ENCODE measurements at places on chromosomes 12 and 14. TPM values are rescaled to one million over a fixed set of nuclear protein-coding genes. Genes with fewer than 3 reads are reported as not detected.

GRCh38 chr14:91317381-91318308 is 73.1 kb upstream of the GPR68 start:
- no peaks in the 10 kb centered on the region for H3K4me1 ChIP-seq
- no peak overlapping the region for H3K4me3 ChIP-seq
- H3K36me3 ChIP-seq: peaks cover 77% of the 10 kb centered on the region

The PZP gene
- 0.18 TPM for total RNA-seq

DNA sequence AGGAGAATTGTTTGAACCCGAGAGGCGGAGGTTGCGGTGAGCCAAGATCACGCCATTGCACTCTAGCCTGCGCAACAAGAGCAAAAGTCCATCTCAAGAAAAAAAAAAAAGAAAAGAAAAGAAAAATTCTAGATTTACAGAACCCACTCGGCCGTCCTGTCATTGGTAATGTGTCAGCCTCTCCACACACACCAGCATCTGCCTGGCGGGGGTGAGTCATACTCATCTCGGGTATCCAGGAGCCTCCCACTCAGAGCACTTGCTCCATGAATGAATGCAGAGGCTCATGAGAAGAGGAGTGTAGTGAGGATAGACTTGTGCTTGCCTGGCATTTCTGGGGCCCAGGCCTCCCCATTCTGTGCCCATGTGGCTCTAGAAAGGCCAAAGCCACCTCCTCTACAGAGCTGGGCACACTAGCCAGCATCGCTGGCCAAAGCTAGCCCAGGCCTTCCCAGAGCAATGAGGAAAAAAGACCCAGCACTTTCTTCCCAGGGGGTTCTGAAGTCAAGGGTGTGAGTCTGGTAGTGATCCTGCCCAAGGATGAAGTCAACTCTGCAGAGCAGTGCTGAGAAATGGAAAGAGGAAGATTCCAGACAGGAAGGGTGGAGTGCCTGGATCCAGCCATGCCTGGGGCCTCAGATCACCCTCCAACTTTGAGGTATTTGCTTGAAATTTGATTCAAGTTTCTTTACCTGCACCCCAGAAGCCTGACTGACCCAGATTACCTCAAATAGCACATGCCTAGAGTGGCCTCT is 31.2 kb upstream of the KLC1 start:
- peaks cover 14% of the 10 kb centered on the region for H3K4me1 ChIP-seq
- no peaks in the 10 kb centered on the region for H3K27me3 ChIP-seq
- no peak overlapping the region for H3K27ac ChIP-seq
- H3K36me3 ChIP-seq: no peaks in the 10 kb centered on the region
- no peak overlapping the region for H3K4me3 ChIP-seq

- peaks cover 8% of the 10 kb centered on the region for H3K4me1 ChIP-seq
- DNase-seq: no peak
- H3K4me3 ChIP-seq: no peak overlapping the region
- H3K27ac ChIP-seq: no peak overlapping the region
- H3K36me3 ChIP-seq: no peaks in the 10 kb centered on the region
Measured at GRCh38 chr14:23613242-23614070, 22.7 kb upstream of the DHRS2 start.

DNA sequence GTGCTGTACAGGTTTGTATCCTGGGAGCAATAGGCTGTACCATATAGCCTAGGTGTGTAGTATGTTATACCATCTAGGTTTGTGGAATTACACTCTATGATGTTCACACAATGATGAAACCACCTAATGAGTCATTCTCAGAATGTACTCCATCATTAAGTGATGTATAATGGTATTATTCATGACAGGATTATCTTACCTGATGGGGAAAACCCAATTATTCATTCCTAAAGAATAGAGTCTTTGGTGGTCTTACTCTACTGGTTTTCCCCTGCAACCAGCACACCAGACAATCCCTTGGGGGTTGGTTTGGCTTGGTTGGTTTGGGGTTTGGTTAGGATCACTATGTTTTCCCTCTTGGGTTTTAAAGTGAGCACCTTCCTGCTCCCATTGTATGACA is 12.6 kb upstream of the OR10P1 start:
- DNase-seq: no peak
- H3K36me3 ChIP-seq: no peaks in the 10 kb centered on the region
- peaks cover 5% of the 10 kb centered on the region for H3K4me1 ChIP-seq
- H3K27ac ChIP-seq: no peak overlapping the region
- no peak overlapping the region for H3K4me3 ChIP-seq

DNA sequence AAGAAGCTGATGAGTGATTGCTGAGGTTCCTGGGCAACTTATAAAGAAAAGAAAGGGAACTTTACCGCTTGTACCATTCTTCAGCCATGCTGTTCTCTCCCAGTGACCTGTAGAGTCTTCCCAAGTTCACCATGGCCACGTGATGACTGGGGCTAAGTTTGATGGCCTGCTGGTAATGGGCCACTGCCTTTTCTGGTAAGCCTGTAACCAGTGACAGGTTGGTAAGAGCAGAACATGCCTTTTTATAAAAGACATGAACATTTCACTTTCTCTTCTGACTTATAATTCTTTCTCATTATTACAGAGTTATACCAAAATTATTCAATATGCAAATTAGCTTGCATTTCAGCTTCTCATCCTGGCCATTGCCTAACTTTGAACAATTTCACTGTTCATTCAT is 20.9 kb upstream of the OVCH1 start:
- no peak overlapping the region for H3K27ac ChIP-seq
- DNase-seq: no peak
- no peaks in the 10 kb centered on the region for H3K4me1 ChIP-seq
- no peaks in the 10 kb centered on the region for H3K27me3 ChIP-seq
- peaks cover 6% of the 10 kb centered on the region for H3K36me3 ChIP-seq

DNA sequence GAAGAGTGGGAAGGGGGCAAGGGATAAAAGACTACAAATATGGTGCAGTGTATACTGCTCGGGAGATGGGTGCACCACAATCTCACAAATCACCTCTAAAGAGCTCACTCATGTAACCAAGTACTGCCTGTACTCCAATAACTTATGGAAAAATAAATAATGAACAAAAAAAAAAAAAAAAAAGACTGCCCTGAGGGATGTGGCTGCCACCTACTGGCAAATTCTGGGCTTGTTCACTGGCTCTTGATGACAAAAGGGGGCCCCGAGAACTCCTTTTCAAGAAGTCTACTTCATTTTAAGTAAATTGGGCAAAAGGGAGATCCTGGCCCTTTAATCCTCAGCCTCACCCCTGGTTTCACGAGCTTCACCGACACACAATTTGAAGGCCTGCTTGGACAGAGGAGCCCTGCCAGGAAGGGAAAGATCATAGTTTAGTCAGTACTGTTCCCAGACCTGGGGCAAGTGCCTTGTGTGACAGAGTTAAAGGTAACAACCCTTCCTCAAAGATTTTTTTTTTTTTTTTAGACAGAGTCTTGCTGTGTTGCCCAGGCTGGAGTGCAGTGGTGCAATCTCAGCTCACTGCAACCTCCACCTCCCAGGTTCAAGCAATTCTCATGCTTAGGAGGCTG is 26.1 kb upstream of the STAC3 start:
- H3K27me3 ChIP-seq: no peaks in the 10 kb centered on the region
- peak; percentile 46 for DNase-seq
- H3K4me3 ChIP-seq: no peak overlapping the region
- H3K27ac ChIP-seq: no peak overlapping the region
- H3K4me1 ChIP-seq: peaks cover 13% of the 10 kb centered on the region

DNA sequence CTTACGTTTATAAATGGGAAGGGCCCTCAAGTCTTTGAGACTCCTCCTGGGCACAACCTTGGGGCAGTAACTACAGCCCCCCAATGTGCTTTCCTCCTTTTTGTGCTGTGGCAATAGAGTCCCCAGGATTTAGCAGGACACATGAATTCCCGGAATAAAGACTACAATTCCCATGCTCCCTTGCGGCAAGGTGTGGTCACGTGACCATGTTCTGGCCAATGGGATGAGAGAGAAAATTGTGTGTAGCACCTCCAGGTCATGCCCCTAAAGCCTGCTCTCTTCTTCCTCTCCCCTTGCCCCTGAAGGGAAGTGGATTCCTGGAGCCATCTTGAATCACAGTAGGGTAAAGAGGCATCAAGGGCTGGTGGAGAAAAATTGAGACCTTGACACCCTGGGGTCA is 295.1 kb upstream of the SFSWAP start:
- H3K27ac ChIP-seq: no peak overlapping the region
- H3K4me3 ChIP-seq: no peak overlapping the region
- peaks cover 13% of the 10 kb centered on the region for H3K27me3 ChIP-seq
- no peak for DNase-seq
- peaks cover 3% of the 10 kb centered on the region for H3K4me1 ChIP-seq

The OS9 gene
- total RNA-seq: 93.1 TPM

GRCh38 chr14:94685681-94686485 is 73.7 kb downstream of the SERPINA3 start:
- no peak overlapping the region for H3K27ac ChIP-seq
- DNase-seq: no peak
- H3K4me3 ChIP-seq: no peak overlapping the region
- peaks cover 12% of the 10 kb centered on the region for H3K4me1 ChIP-seq
- H3K27me3 ChIP-seq: peaks cover 12% of the 10 kb centered on the region

- no peak overlapping the region for H3K27ac ChIP-seq
- H3K4me1 ChIP-seq: no peaks in the 10 kb centered on the region
- no peak overlapping the region for H3K4me3 ChIP-seq
- DNase-seq: no peak
Measured at GRCh38 chr12:129200576-129200975, 347.3 kb downstream of the GLT1D1 start.

- DNase-seq: no peak
- H3K27me3 ChIP-seq: no peaks in the 10 kb centered on the region
- H3K27ac ChIP-seq: no peak overlapping the region
- H3K4me1 ChIP-seq: no peaks in the 10 kb centered on the region
- no peak overlapping the region for H3K4me3 ChIP-seq
- H3K36me3 ChIP-seq: peaks cover 16% of the 10 kb centered on the region
Measured at GRCh38 chr14:61315313-61315712, 6.1 kb upstream of the PRKCH start.

DNA sequence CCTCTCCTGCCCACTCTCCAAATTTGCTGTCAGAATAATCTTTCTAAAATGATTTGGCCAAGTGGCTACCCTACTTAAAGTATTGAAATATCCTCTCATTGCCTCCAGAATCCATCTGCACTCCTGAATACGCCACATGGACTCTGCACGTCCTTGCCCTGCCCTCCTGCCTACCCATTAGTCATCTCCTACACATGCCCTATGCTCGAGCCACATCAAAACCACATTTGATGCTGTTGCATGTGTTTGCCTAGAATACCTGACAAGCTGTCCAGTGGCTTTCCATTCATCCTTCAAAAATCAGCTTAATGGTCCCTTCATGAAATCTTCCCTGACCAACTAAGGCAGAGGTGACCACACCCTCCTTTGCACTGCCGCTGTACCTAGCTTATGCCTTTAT is 17.0 kb downstream of the VCPKMT start:
- no peaks in the 10 kb centered on the region for H3K36me3 ChIP-seq
- H3K27ac ChIP-seq: no peak overlapping the region
- no peak overlapping the region for H3K4me3 ChIP-seq
- H3K4me1 ChIP-seq: no peaks in the 10 kb centered on the region
- no peak for DNase-seq

DNA sequence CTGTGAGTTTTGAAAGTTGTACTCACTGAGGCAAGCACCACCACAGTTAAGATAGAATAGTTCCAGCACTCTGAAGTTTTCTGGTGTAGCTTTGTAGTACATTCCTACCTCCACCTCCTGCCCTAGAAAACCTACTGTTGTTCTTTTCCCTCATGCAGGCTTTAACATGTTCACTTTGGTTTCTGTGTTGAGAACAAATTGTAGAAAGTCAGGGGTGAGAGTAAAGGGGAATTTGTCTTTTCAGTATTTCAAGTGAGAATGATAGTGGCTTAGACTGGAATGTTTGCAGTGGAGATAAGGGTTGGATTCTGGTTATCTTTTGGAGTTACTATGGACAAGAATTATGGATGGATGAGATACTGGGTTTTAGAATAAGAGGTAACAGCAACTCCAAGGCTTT is 67.2 kb downstream of the AEBP2 start:
- H3K27me3 ChIP-seq: no peaks in the 10 kb centered on the region
- H3K4me3 ChIP-seq: no peak overlapping the region
- peaks cover 33% of the 10 kb centered on the region for H3K4me1 ChIP-seq
- H3K36me3 ChIP-seq: peaks cover 43% of the 10 kb centered on the region
